ENCODE measurements at places on chromosomes 13 and 19.

DNA sequence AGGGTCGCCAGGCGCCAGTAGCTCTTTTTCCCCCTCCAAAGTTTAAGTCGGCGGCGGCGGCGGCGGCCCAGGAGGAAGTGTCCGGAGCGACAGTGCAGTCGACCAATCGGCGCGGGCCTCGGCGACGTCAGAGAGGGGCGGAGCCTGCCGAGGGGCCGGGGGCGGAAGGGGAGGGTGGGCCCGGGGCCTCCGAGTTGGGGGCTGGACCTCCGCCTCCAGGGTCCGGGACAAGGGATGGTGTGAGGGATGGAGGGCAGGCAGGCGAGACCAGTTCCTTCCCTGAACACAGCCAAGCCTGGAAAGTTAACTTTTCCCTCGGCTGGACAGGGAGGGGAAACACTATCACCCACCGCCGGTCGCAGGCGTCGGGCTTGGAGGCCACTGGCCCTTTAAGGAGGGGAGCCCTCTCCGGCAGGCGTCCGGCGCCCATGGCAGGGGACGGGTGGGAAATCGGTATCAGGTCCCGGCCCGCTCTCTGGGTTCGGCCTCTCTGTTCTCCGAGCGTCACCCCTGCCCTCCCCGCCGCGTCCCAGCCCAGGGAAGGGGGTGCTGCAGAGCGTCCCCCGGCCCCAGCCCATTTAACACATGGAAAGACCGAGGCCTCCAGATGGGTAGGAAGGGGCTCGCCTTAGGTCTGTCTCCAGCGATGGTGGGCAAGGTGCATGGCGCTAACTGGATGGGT, at the start of gene PRKD2:
Gene PRKD2 (minus strand): TSS at position 81 of the 682 bp plus-strand sequence. CDS start 744 bp downstream, outside the sequence.
- DNase-seq, result peak; percentile 72

DNA sequence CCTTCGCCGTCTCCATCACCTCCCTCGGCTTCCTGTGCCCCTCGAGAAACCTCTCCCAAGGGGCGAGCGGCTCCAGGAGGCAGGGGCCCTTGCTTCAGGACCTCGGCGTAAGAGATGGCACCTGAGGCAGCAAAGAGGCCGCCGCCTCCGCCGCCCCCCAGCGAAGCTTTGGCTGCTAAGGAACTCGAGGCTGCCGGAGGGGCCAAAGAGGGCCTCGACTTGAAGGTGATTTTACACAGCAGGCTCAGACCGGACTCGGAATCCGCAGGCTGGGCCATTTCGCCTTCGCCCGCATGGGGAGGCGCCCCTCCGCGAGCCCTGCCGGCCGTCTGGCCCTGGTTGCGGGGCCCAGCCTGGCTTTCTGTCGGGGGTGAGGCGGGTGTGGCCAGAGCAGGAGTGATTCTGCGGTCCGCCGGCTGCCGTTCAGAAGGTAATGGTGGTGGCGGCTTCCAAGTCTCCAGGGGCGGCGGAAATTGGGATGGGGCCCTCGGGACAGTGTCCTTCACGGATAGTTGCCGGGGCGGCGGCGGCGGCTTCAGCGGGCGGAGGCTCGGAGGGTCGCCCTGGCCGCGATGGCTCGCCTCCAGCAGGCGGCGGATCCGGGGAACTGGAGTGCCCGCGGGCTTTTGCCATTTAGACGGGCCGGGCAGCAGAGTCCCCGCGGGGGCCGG, 1.4 kb downstream of the GGN start:
- DNase-seq, result no peak

DNA sequence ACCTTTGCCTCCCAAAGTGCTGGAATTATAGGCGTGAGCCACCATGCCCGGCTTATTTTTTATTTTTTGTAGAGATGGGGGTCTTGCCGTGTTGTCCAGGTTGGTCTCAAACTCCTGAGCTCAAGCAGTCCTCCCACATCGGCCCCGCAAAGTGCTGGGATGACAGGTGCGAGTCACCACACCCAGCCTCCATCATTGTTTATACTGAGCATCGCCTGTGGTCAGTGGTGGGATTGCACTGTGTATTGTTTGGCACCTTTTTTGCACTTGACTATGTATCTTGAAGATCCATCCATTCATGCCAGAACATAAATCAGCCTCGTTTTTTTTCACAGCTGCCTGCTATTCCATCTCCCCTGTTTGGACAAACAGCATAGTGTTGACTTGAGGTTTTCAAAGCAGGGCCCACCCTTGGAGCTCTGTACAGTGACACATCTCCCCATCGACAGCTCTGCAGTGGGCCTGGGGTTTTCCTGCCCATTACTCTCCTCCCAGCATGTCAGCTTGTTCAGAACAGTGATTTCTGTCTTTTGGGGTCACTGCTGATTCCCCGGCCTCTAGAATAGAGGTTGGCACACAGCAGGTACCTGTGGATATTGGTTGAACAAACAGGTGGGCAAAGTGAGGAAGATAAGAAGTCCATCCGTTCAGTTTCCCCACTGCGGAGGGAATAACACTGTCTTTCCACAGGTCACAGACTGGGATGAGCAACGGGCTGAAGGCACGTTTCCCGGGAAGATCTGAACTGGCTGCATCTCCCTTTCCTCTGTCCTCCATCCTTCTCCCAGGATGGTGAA, 8.2 kb upstream of the UPK1A start:
- DNase-seq, result no peak

DNA sequence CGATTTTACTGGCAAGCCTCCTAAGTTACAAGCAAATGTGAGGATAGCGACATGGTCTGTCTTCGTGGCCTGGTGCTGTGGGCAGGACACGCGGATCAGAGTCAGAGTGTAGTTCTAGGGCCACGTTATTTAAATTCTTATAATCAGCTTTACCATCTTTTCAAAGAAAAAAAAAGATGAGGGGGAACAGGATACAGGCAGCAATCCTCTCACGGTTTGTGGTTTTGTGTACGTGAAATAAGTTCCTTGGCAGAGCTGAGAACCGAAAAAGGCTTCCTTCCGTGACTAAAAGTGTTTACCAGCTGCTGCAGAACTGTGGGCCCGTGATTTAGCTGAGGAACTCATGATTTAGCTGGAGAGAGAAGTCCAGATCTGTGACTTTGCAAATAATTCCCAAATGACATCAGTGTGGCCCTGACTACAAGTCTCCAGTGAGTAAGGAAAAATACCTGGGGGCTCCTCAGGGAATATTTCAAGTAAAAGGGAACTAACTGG, 27.2 kb downstream of the RCBTB2 start:
- DNase-seq, result no peak

- DNase-seq, result peak; percentile 62
These were observed at the start of the genes PRDX2 and THSD8 for GRCh38 chr19:12801466-12802266. Gene PRDX2, minus strand, starts transcription at chr19:12801800. Its CDS starts 539 bp downstream, at chr19:12801261. Gene THSD8, plus strand, starts transcription at chr19:12802069. Its CDS starts 3 bp downstream, at chr19:12802072.

DNA sequence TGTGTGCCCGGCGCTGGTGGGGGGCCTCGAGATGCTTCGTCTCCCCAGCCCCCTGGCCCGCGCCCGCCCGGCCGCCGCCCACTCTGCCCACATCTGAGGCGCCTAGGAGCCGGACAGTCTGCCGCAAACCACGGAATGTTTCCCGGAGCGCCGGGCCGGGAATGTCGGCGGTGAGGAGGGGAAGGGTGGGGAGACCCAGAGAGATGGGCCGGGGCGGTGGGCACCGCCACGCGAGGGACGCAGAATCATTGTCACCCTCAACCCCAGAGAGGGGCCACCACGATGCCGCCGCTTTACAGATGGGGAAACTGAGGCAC, 46.1 kb upstream of the NFIC start:
- DNase-seq, result no peak

DNA sequence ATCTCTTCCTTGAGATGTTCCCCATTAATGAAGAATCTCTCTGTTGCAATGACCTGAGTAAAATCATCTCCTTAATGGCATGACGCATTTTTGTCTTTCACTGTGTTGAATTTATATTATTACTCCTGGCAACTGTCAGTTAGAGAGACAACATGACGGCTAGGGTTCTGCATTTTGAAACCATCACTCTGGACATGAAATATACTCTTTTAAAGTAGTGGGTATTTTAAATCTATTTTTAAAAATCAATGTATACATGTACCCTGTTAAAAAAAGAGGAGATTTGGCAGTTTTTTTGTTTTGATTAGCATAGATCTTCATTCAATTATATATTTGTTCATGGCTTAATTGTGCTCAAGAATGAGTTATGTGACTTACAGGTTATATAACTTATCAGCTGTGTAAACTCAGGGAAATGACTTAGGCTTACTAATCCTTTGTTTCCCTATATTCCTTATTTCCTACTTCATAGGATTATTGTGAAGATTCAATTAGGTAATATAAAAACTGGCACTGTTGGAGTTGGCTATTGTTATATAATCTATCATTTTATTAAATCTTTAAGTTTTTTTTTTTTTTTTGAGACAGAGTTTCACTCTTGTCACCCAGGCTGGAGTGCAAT, 632.0 kb upstream of the SPRY2 start:
- DNase-seq, result no peak

DNA sequence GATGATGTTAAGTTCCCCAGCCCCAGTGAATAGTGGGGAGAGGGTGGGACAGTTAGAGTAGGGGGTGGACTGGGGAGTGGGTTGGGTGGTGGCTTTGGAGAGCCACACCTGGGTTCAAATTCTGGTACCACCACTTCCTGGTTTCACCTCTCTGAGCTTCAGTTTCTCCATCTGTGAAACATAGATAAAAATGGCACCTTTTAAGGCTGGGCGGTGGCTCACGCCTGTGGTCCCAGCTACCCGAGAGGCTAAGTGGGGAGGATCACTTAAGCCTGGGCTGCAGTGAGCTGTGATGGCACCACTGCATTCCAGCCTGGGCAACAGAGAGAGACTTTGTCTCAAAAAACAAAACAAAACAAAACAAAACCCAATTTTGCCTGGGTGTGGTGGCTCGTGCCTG, 5.9 kb downstream of the VAV1 start:
- DNase-seq, result no peak

DNA sequence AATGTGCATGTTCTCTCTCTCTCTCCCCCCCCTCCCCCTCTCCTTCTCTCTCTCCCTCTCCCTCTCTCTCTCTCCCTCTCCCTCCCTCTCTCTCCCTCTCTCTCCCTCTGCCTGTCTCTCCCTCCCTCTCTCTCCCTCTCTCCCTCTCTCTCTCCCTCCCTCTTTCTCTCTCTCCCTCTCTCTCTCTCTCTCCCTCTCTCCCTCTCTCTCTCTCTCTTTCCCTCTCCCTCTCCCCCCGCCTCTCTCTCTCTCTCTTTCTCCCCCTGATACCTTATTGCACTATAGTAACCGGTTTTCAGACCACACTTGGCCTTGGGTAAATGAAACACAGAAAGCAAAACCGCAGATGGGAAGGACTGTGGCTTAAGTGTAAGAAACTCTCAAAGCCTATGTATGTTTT, 34.7 kb upstream of the SPACA7 start:
- no peak for DNase-seq
